Fibroblast of skin of left biceps (primary cell): ENCODE measurements at places on chromosomes 3 and 15.

GRCh38 chr15:51751697-51752683 lies 593 bp downstream of the TMOD2 start:
- no peak for DNase-seq

GRCh38 chr15:63901912-63902670 lies 68.3 kb upstream of the HERC1 start:
- no peak for DNase-seq

- no peak for DNase-seq
Measured at GRCh38 chr15:100941536-100941935, 22.4 kb downstream of the LRRK1 start.

DNA sequence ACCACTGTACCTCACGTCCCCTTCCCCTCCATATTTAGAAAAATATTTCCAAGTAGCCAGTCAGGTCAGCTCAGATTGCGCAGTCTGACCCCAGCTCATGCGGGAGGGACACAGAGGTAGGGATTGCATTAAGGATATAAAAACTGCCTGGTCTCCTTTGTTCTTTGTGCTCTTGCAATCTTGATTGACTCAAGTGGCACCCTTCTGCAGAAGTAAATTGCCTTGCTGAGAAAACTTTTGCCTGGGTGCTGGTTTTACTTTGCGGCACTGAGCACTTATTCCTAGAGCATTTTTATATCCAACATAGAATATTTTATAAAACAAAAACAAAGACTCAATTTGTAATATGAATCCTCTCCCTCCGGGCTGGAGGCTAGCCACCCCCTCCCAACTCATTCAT lies 54.8 kb downstream of the BTD start:
- DNase-seq, result no peak

DNA sequence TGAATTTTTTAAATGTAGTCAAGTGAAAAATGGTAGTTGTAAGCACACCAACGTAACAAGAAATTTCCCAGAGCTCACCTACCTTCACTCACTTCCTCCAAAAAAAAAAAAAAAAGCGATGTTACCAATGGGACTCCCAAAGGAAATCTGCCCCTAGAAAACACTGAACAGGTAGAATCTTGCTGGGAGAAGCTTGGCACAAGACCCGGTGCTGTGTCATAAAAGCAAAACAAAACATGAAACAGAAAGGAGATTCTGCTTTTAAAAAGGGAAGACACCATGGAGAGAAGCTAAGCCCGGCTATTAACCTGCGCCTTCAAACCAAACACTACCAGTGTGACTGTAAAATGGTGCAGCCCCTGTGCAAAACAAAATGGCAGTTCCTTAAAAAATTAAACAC lies 40.5 kb downstream of the PGPEP1L start:
- no peak for DNase-seq

- no peak for DNase-seq
Measured at GRCh38 chr3:100030346-100030745, 84.0 kb downstream of the FILIP1L start.

GRCh38 chr15:29470794-29471193 lies 201.2 kb upstream of the NSMCE3 start:
- no peak for DNase-seq

DNA sequence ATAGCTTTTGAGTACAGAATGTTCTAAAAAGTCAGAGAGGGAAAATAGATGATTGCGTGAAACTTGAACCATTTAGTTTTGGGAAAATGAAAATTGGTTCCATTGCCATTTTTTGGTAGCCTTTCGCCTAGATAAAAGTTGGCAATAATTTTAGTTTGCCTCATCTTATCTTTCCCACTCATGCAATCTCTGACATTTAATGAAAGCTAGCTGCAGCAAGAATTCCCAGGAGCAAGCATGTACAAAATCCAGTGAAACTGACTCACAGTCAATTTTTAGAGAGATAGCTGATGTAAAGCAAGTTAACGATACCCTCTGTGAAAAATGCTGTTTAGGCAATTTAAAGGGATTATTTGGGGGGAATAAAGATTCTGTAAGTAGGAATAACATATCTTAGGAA lies 797.4 kb downstream of the GRM7 start:
- DNase-seq, result no peak

GRCh38 chr15:50289749-50290148 lies 24.2 kb upstream of the HDC start:
- no peak for DNase-seq

DNA sequence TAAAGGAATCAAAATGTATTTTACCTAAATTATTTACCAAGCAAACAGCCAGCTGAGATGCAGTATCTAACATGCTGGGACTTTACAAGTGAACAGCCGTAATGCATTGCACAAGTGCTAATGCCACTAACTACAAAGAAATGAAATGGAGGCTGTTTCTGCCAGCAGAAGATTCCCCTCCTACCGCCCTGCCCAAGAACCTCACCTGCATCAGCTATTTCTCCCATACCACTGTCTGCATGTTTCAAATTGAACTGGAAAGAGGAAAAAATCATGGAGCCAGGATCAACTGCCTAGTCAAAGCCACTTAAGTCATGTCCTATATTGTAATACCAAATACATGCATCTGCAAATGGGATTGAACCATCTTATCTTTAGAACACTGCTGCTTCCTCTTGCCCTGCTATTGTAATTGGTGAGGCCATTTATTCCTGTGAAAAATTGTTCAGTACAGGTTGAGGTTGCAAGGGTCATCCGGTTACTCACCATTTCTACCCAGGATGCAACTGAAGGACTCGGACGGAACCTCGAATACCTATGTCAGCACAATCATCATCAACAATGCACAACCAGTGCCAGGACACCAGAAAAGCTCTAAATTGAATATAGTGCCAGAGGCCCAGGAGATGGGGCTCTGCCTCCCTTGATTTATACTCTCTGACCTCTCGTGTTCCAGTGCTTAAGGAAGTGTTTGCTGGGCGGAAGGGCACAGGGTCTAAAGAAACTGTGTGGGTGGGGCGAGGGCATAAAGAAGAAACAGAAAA lies 27.5 kb downstream of the ANXA2 start:
- no peak for DNase-seq

GRCh38 chr15:88872106-88872505 lies 23.2 kb downstream of the HAPLN3 start:
- DNase-seq, result no peak

GRCh38 chr3:157354722-157355121 lies 81.9 kb upstream of the PTX3 start:
- no peak for DNase-seq

DNA sequence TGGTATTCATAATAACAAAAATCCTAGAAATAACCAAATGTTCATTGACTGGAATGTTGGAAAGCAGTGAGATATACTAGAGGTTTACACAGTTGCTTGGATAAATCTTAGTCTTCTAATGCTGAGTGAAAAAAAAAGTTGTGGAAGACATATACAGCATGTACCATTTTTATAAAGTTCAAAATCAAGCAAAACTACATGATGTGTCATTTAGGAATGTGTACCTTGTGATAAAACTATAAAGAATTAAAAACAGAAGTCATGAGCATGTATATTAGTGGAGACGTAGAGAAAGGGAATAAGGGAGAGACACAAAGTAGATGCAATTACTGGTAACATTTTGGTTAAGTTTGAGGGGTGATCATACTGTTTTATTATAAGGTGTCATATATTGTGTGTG lies 45.2 kb downstream of the FBXL2 start:
- DNase-seq, result no peak
